Esophagus squamous epithelium (tissue), 5 donors: ENCODE measurements at places on chromosomes 16 and 17.

DNA sequence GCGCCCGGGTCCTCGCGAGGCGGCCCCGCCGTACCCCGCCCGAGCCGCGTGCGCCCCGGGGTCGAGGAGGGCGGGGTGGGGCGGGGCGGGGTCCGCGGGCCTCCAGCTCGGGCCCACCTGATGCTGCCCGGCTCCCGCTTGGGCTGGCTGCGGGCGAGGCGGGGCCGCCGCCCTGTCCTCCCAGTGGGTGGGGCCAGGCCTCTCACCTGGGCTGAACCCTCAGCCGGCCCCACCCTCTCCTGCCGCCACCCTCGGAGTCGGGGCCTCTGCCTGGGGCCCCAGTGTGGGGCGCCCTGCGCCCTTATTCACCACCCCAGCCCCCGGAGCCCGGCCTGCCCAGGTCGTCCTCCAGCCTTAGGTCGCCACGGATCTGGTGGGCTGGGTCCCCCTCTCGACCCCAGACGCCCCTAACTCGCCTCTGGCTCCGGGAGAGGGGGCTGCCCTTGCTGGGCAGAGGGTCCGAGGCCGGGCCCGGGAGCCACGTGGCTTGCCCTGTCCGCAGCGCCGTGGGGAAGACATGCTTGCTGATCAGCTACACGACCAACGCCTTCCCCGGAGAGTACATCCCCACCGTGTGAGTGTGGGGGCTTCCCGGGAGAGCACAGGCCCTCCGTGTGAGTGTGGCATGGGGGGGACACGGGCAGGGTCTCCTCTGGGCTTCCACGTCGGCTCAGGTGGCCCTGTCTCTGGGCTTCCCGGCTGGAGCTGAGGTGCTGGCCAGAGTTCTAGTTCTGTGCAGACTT is 578 bp downstream of the RAC3 start:
- no peak for DNase-seq

DNA sequence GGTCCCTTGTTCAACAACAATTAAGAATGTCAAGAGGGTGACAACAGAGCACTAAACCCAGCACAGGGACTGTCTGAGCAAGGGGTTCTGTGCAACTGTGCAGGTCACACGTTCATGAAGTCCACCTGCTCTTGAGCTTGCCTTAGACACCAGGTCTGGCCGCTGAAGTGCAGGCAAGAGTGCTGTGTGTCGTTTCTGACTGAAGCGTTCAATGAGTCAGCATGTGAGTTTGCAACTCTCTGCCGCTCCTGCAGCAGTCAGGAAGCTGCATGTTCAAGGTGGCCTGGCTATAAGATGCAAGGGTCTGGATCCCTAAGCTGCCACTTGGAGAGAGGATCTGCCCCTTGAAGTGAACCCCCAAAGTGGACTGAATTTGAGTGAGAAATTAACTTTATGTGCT is 332.7 kb upstream of the HSBP1 start:
- no peak for DNase-seq

GRCh38 chr17:32239456-32239855 is 26.2 kb upstream of the RHBDL3 start:
- no peak for DNase-seq

- DNase-seq: no peak
Measured at GRCh38 chr16:10817963-10818941, at the start of gene TVP23A. TSS of gene TVP23A (minus strand) at chr16:10818794. CDS start at chr16:10818493, 301 bp downstream.

DNA sequence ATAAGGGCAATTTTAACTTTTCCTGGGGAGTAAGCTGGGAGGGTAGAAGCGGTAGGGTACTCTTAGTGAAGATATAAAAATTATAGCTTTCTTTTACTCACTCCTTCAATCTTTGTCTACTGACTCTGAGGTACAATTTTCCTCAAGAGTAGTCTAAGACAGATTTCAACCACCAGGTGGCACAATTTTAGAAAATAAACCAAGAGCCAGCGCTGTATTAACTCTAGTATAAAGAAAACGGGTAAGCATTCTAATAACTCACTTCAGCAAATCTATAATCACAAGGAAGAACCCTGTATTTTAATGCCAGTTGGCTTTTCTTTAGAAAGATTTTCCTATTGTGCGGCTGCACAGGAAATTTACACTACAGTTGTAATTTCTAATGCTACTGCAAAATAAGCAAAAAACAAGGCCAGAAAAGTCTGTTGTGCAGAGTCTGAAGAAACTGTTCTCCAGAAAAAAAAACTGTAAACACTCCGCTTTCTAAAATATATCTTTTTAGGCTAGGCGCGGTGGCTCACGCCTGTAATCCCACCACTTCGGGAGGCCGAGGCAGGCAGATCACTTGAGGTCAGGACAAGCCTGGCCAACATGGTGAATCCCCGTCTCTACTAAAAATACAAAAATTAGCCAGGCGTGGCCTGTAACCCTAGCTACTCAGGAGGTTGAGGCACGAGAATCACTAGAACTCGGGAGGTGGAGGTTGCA is 1.9 kb downstream of the CMC2 start:
- no peak for DNase-seq

GRCh38 chr16:62477796-62478195 is 441.6 kb upstream of the CDH8 start:
- DNase-seq: no peak

DNA sequence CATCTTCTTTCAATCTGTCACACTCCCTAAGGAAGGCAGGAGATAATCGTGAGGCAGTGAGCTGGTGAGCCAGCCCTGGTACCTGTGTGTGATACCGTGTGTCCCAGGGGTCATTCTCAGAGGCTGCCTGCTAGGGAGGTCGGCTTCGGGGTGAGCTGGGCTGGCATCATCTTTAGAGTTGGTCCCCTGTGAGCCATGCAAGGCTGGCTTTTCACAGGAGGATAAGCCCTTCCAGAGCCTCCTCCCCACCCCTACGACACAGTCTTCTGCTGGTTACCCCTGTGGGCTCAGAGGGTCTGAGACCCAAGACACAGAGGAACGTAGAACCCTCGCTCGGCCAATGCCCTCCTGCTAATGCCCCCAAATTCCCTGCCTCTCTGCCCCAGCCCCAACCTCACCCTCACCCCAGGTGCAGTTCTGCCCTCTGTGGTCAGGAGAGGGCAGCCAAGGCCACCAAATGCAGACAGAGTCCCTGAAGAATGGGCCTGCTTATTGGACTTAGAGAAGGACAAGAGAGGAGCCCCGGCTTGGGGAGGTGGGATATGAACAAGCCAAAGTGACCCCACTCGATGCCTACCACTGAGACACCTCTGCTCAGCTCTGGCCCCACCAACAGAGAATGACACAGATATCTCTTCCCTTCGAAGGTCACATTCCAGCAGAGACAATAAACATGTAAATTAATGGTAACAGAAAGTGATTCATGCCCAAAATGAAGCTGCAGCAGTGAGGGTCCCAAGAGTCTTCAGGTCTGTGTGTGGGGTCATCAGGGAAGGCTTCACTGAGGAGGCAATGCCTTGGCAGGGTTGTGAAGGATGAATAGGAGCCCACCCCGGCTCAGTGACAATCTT is 80.8 kb upstream of the CCL1 start:
- no peak for DNase-seq

GRCh38 chr17:40293363-40293762 is 5.7 kb downstream of the CDC6 start:
- DNase-seq: no peak

GRCh38 chr17:70906808-70907207 is 737.5 kb downstream of the KCNJ2 start:
- no peak for DNase-seq

DNA sequence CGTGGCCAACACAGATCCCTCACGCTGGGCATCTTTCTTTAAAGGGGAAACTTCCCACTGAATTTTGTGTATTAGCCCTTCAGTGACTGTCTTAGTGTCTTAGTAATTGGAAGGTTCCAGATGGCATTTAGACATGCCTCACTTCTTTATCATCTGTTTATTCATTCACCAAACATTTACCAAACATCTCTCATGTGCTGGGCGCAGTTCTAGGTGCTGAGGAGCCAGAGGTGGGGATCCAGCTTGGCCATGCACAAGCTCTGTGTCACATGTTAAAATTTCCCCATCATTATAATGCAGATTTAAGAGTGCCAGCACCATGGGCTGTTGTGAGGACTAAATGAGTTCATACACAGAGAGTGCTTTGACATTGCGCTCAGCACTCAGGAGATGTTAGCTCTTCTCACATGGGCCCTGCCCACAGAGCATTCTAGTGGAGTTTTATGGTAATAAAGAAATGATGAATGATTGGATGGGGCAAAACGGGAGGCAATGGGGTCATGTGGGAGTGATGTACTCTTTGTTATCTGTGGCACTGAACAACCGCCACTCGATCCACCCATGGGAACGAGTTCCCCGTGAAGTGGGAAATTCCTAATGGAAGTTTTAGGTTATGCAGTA is 119.7 kb downstream of the SNX29 start:
- no peak for DNase-seq

GRCh38 chr17:78745407-78746088 is 36.5 kb downstream of the CYTH1 start:
- DNase-seq: no peak

DNA sequence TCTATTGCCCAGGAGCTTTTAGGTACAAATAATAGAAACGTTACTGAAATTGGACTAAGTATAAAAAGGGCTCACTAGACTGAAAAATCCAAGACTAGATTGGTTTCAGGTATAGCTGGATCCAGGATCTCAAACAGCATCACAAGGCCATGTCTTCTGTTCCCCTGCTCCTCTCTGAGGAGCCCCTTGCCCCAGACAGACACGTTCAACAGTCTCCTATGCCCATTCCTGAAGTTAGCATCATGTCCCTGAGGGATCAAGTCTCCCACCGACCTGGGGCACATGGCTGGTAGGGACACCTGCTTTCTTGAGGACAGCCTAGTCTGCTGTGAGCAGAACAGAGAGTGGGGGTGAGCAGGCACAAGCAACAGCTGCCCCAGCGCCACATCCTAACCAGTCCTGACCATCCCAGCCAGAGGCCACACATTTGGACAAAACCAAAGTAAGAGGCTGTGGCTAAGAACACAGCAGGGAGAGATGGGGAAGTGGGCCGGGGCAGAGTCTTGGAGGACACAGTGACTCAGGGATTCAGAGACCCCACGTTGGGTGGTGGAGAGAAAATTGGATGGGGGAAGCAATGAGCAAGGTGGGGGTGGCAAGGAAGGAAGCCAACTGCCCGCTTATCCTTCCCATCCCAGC is 10.5 kb upstream of the MMP2 start:
- no peak for DNase-seq

GRCh38 chr17:7266784-7267183 is 4.5 kb upstream of the CLDN7 start:
- no peak for DNase-seq

DNA sequence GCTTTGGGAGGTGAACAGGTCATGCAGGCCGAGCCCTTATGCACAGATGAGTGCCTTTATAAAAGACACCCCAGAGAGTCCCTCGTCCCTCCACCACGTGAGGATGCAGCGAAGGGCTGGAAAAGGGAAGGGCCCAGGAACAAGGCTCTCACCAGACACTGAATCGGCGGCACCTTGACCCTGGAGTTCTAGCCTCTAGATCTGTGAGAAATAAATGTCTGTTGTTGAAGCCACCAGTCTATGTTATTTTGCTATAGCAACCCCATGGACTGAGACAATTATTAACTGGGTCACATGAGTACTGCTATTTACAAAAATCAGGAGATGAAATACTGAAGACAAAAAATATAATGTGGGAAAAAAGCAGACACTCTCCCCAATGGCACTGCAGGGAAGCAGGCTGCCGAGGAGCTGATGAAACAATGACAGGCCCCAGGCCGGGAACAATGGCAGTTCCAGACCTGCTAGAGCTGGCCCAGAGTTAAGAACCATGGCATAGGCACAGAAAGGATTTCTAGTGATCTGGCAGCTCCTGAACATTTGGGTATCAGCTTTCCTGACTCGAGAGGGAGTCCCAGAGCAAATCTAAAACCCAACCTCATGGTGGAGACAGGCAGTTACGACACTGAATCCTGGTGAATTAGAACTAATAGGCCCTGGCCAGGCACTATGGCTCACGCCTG is 17.8 kb upstream of the GGA2 start:
- no peak for DNase-seq

- DNase-seq: no peak
Measured at GRCh38 chr17:58335779-58336455, 7.3 kb upstream of the TSPOAP1 start.

DNA sequence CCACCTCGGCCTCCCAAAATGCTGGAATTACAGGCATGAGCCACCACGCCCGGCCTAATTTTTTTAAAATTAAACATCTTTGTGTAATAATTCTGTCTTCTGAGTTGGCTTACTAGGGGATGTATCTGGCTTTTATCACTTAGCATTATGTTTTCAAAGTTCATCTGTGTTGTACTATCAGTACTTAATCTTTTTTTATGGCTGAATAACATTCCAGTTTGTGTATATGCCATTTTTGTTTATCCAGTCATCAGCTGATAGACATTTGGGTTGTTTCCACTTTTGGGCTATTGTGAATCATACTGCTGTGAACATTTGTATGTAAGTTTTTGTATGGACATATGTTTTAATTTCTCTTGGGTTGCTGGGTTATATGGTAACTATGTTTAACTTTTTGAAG is 69.0 kb downstream of the CHD9 start:
- no peak for DNase-seq

DNA sequence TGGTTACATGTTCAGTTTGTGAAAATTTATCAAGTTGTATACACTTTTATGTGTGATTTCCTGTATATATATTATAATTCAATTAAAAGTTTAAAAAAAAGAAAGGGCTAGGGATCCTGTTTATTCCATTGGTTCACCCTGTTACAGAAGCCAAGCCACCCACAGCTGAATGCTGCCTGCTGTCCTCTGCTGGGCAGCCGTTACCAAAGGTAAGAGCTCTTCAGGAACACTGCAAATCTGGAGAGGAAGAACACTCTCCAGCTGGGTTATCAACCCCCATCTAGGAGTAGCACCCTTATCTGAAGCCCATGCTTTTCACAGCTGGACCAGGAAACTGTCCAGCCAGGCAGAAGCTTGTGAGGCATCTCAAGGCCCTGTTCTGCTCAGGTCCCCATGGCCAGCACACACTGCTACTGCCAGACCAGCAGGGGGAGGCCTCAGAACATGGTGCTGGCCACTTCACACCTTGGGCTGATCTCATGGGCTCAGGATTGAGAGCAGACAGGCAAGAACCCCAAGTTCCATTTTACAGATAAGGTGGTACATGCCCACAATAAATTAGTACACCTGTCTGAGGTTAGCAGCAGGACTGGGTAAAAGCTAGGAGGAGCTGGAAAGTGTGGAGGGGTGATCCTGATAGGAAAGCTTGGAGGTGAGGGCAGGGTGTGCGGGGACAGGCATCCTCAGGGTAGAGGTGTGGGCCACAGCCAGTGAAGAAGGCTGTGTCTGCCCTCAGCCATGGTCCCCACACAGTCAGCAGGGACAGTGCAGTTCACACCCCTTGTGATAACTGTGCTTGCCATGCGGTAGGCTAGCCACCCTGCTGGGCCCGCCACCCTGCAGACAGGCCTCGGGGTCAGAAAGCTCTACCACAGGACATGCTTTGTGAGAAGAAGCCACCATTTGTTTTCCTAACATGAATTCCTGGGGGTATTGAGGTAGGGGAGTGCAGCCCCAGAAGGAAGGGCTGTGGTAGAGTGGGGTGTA is 54.3 kb upstream of the SREBF1 start:
- no peak for DNase-seq
